NCI-H510A (cell line): ENCODE measurements at places on chromosomes 4 and X.

DNA sequence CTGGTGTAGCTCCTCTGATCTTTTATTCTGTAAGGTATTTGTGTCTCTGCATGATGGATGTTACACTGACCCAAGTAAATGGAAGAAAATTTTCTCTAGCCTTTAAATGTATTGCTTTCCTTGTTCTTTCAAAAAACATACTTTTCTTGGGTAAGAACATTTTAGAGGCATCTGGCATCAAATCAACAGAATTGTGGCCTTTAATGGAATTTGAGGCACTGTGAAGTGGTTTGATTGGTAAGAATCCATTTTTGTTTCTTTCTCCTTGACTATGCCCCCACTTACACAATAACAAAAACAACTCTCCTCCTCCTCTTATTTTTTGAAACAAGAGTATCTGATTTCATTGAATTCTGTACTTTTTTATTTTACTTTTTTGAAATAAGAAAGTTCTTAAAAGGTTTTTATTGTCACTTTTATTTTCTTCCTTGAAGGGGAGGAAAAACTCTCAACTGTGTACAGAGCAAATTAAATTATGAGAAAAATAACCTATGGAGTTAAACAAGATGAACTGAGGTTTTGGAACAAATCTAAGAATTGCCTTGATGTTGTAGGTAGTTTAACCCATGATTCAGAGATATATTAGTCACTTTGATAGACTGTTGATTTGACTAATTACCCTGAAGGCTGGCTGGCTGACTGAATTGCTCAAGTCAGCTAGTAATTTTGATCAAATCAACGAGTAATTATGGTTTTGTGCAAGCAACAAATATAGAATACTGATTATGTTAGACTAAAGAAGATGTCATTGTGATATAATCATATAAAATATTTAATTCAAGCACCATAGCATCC, 146.4 kb downstream of the FHIP1A start:
- DNase-seq, result no peak

DNA sequence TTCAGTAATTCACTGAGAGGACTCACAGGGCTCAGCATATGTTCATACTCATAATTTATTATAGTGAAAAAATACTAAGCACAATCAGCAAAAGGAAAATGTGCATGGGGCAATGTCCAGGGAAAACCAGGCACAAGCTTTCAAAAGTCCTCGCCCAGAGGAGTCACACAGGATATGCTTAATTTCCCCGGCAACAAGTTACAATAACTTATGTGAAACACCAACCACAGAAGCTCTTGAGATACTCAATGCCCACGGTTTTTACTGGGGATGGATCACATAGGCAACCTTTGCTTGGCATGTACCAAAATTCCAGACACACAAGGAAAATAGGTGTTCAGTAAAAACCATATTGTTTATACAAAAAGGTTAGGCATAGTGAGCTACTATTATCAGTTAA, 38.5 kb upstream of the STPG2 start:
- DNase-seq, result no peak

DNA sequence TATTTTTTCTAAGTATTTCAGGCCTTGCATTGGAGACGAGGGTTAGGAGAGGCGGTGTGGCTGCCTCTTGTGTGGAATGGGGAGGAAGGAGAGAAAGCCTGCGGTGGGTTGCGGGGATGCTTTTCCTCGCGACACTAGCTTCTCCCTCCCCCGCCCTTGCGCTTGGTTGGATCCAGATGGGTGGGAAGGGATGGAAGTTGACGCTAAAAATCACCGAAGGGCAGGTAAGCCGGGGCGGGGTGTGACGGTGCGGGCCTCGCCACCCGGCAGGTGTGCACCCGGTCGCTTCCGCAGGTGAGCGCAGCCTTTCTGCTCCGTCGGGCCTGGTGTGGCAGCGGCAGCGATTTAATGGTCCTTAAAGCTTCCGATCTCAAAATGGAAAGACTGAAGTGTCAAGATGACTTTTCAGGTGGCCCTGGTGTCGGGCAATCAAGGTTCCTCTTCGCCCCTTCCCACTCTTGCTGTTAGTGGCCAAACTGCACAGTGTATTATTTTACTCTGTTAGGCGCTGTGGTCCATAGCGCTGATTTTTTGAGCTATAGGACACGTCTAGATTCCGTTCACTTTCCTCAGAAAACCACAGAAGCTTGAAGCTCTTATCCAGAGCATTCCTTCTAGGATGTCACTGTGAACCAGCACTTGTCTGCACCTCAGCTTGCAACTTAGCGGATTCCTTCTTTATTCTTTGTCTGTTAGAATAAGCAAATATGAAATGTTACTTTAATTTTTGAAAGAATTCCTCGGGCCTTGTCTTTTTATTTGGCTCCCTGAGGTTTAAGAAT, 765 bp downstream of the ENOPH1 start:
- DNase-seq, result peak; percentile 45

- no peak for DNase-seq
Observed at GRCh38 chr4:136637071-136637777, 895.1 kb downstream of the PCDH18 start.

DNA sequence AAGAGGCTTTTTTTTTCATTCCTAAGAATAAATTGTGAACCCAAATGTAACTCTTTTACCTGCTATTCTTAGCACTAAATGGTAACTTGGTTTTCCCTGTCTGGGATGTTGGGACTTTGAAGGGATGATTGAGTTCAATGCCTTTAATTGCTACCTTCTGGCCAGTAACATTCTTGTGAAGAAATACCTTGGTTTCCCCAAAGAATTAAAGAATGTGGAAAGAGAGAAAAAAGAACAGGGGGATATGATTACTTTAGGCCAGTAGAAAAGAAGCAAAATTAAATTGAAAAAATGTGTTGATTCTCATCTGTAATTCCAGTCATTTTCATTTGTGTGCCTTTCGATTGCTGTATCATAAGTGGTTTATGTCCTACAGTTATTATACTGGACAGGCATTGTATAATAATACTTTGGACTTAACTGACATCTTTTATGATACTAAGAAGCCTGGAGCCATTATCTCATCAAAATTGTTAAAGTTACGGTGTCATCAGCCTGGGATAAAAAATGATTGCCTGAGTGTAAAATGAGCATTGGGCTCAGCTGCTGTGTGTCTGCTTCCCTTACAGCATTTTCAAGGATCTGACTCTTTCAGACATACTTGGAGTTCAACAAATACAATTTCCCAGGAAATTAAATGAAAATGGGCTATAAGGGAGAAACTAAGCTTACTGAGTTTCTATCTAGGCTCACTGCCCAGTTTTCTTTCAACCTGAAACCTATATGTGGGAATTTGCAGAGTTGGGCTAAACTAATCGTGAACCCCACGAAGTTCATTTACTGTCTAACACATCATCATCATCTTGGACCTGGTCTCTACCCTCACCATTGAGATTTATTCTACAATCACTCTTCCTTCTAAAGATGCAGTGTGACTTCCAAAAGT, 146.3 kb downstream of the SHROOM3 start:
- DNase-seq, result no peak

- no peak for DNase-seq
Observed at GRCh38 chr4:25172961-25173915, 13.0 kb upstream of the SEPSECS start.

DNA sequence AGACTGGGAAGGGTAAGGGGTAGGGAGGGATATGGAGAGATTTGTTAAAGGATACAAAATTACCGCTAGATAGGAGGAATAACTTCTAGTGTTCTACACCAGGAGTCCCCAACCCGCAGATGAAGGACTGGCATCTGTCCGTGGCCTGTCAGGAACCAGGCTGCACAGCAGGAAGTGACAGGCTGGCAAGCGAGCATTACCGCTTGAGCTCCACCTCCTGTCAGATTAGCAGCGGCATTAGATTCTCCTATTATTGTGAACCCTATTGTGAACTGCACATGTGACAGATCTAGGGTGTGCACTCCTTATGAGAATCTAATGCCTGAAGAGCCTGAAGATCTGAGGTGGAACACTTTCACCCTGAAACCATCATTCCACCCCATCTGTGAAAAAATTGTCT, 27.9 kb upstream of the BBS7 start:
- DNase-seq, result no peak

- no peak for DNase-seq
Observed at GRCh38 chrX:19272452-19272851, 71.3 kb upstream of the PDHA1 start.

GRCh38 chrX:100685997-100686305, 42.0 kb downstream of the SRPX2 start:
- DNase-seq, result no peak

GRCh38 chrX:105226499-105226898, 6.0 kb upstream of the TEX13A start:
- DNase-seq, result no peak
